Psoas muscle (tissue), 8 donors: ENCODE measurements at places on chromosomes 1 and 21. TPM values are rescaled to one million over a fixed set of nuclear protein-coding genes. Genes with fewer than 3 reads are reported as not detected.

CD55 gene
- total RNA-seq = 44.2 TPM

ACKR1 gene
- total RNA-seq = 24.0 TPM

SERPINC1 gene
- 0.22 TPM for total RNA-seq

RAP1GAP gene
- 0.21 TPM for total RNA-seq

LCE2A gene
- total RNA-seq = not detected

NBPF4 gene
- total RNA-seq = not detected

DYRK3 gene
- total RNA-seq = 1.4 TPM

LRRN2 gene
- total RNA-seq = 2.2 TPM

AMY2A gene
- not detected for total RNA-seq

SEC16B gene
- 0.42 TPM for total RNA-seq

SPATA17 gene
- total RNA-seq = 0.42 TPM

ETNK2 gene
- 0.93 TPM for total RNA-seq

ELAPOR1 gene
- 0.37 TPM for total RNA-seq

GBP6 gene
- not detected for total RNA-seq

LCE6A gene
- not detected for total RNA-seq

GRCh38 chr1:64848136-64848535 is 103.3 kb downstream of the RAVER2 start:
- DNase-seq = no peak

- DNase-seq = no peak
These were observed 100.0 kb upstream of the SLC44A3 start for GRCh38 chr1:94719926-94720793.

DNA sequence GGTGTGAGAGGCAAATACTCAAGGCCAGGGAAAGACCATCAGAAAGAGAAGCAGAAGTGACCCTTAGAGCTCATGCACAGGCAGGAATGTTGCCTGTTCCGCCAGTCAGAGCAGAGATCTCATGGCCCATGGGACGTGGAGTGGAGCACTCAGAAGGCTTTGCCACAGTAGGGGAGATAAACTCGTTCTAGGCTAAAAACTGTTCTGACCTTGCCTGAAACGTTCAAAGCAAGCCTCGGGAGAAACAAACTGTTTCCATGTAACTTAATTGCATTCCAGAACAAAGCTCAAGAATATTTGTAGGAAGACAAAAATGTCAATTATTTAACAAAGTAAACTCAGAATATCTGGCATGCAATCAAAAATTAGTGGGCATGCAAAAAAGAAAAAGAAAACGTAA is 20.7 kb upstream of the SLC19A1 start:
- no peak for DNase-seq

DNA sequence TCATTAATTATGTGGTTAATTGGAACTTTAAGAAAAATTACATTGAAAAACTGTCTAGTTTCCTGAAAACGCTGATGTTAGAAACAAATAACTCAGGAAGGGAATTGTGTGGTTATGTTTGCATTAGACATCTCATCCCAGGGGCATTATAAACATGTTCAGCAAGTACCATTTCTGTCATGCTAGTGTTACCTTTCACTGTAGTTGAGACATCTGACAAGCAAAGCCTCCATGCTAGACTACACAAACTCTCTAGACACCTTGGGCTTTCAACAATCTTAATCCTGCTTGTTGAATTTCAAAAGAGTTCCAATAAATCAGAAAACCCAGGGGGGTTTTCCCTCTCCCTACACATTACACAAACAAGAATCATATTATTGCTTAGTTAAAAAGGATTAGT is 536.8 kb downstream of the KCNT2 start:
- no peak for DNase-seq

- DNase-seq = peak; percentile 86
These were observed 57.3 kb downstream of the NKAIN1 start for GRCh38 chr1:31182352-31182751.

DNA sequence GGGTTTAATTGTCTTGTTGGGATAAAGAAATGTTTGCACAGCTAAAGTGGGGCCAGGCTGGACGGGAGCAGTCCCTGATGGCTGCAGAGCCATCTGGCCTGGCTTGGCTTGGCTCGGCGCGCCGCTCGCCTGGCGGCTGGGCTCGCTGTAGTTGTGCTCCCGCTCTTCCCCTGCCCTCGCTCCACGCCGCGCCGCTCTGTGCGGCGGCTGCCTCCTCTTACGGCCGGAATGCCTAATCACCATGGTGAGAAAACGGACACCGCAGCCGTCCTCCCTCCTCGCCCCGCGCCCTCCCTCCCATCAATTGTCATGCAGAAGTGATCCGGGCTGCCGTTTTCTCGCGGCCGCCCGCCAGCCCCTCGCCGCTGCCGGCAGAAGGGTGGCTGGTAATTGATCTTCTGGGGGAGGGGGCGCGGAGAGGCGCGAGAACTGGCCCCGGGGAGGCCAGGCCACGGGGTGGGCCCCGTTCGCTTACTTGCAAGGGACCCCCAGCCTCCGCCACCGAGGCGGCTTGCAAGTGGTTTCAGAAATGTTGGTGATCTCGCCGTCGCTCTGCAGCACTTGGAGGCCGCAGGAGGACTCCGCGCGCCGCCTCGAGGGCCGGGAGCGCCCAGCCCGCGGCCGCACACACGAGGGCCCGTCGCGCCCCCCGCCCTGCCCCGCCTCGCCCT is 12.4 kb downstream of the RNF220 start:
- peak; percentile 60 for DNase-seq

- DNase-seq = no peak
These were observed 306.2 kb downstream of the TTLL7 start for GRCh38 chr1:83692524-83693381.

DNA sequence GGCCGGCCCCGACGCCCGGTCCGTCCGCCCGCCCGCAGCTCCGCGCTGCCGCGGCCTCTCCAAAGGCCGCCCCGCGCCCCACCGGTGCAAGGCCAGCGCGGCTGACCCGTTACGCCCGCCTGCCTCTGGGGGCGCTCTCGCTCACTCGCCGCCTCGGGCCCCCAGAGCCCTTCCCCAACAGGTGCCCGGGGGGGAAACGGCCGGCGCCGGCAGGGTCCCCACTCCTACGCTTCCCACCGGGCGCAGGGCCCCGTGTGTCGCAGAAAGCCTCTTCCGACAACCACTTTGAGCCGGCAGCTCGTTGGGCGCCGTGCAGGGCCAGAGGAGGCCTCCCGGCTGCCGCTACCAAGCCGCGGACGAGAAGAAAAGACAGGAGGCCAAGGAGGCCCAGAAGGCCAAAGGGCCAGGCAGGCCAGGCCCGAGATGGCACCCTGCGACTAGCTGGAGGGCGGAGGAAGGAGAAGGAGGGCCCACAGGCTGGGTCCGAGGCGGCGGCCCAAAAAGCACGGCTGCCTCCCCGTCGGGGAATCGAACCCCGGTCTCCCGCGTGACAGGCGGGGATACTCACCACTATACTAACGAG is 64.9 kb upstream of the FCGR2A start:
- DNase-seq = peak; percentile 59

DNA sequence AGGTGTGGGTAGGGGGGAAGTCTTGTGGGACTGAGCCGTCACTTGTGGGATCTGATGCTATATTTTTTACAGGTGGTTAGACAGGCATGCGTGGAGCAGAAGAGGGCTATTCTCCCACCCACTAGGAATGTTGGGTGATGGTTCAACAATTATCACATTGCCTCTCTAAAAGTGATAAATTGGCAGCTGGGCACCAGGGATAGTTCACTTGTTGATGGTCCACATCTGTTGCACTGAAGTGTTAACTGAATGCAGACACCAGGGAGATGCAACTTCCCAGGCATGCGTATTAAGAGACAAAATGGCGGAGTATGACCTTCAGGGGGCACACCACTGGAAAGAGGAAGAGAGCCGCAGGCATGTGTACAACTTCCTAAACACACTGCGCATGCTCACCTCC is 193.3 kb upstream of the TNR start:
- DNase-seq = no peak

DNA sequence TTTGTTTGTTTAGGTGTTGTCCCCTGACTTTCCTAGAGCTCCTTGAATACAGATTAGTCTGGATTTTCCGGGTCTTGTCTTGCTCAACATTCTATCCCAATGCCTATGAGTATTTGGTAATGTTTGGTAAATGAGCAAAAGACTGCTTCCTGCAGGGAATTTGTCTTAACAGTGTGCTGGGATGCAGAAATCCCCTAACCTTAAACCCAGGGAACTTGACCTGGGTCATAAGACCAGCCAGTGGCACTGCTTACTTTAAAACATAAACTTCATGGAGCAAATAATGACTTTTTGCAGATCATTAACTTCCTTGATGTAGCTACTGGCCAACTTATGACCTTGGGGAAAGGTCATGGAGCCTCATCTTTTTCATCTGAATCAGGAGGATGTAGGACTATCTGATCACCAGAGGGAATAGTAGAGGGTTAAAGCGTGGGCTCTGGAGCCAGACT is 27.2 kb downstream of the TCEANC2 start:
- DNase-seq = no peak

GRCh38 chr1:235939480-235939775 is 72.7 kb upstream of the LYST start:
- no peak for DNase-seq

- DNase-seq = no peak
These were observed 106.5 kb downstream of the SLC16A1 start for GRCh38 chr1:112849425-112850033.

- no peak for DNase-seq
These were observed 9.1 kb upstream of the ATAD3B start for GRCh38 chr1:1462318-1462966.

DNA sequence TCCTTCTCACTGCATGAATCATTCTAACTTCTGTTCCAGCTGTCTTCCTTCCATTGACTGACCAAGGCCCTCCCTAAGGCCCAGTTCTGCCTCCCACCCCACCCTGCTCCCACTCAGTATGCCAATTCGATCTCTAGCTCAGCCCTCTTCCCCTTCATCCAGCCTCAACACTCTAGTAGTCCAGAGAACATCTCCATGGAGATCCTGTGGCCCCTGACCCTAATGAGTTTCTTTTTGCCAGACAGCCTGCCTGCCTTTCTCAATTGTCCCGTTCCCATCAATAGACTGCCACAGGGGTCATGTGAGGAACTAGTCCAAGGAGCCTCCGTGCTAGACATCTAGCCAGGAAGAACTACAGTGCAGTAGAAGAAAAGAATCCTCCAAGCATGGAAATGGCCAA is 26.4 kb downstream of the RRAGC start:
- no peak for DNase-seq

- DNase-seq = no peak
These were observed 3.9 kb upstream of the IL24 start for GRCh38 chr1:206893380-206893779.

GRCh38 chr1:2855206-2856065 is 53.9 kb upstream of the TTC34 start:
- no peak for DNase-seq

DNA sequence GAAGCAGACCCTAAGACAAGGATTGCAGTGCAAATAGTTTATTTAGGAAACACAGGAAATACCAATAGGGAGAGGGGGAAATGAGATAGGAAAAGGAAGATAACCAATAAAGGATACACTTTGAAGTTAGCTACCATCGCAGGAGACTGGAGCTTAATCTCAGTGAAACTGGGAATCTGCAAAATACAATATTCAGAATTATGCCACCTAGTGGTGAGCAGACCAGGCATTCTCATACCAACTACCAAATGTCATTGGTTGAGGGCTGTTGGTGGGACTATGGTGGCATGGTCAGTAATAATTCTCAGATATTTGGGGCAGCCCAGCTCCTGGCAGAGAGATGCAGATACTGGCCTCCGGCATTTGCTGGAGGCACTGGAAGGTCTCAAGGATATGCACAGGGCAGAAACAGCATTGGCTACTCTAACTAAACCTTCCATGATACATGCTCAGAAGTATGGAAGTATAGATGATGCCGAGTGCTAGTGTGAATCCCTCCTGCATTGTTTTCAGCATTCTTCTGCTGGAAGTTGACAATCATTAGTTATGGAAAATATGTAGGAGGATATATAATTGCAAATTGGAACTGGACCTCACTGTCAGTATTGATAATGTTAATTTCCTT is 11.8 kb upstream of the ZFP69B start:
- DNase-seq = no peak

GRCh38 chr1:84538599-84538998 is 32.2 kb upstream of the GNG5 start:
- no peak for DNase-seq

- DNase-seq = peak; percentile 75
These were observed 363.0 kb downstream of the SETD4 start for GRCh38 chr21:35697321-35697808.

GRCh38 chr1:192545896-192546521 is 29.6 kb upstream of the RGS1 start:
- DNase-seq = no peak

GRCh38 chr1:55927702-55928290 is 651.6 kb downstream of the PLPP3 start:
- no peak for DNase-seq

DNA sequence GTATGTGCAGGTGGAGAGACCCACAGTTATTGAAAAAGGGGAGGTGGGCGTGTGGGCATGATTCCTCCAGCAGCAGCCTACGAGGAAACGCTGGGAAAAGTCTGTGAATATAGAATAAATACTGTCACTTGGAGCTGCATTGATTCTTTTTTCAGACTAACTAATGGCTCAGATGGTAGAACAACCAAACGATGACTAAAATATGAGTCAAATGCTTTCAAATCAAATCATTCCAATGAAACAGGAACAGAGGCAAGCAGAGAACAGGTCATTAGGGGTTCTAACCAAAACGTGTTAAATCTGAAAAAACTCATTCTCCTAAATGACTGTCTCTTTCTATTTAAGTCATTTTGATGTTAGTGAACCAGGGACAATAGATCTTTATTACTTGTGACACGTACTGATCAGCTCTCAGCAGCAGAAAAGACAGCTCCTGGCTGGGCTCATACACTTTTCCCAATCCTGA is 35.1 kb upstream of the SEC16B start:
- DNase-seq = no peak

- DNase-seq = peak; percentile 76
These were observed 5.0 kb downstream of the PRELP start for GRCh38 chr1:203480525-203481084.

- no peak for DNase-seq
These were observed 77.4 kb downstream of the NPHP4 start for GRCh38 chr1:5914676-5915365.

GRCh38 chr1:162166917-162167615 is 97.6 kb downstream of the NOS1AP start:
- no peak for DNase-seq

GRCh38 chr1:65267271-65267670 is 42.1 kb upstream of the DNAJC6 start:
- DNase-seq = no peak

- no peak for DNase-seq
These were observed 19.7 kb upstream of the DIPK1A start for GRCh38 chr1:92980732-92981647.

GRCh38 chr1:30302858-30303257 is 420.5 kb downstream of the MATN1 start:
- DNase-seq = no peak
